Fibroblast of the aortic adventitia (primary cell): ENCODE measurements at places on chromosomes 3 and 15.

DNA sequence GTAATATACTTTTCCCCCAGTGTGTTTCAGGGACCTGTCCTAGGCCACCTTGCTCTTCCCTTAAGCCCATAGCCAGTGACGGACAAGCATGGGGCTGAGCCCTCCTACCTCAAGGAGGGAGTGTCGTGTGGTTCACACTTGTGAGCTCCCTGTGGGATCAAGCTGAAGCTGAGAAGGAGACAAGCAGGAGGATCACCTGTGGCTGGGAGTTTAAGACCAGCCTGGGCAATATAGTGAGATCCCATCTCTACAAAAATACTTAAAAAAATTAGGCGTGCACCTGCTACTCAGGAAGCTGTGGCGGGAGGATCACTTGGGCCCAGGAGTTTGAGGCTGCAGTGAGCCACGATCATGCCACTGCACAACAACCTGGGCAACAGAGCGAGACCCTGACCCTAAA lies 76.7 kb upstream of the RPL35A start:
- no peak for DNase-seq

- DNase-seq, result peak; percentile 7
Observed at GRCh38 chr3:111173328-111173900, 101.8 kb downstream of the NECTIN3 start.

GRCh38 chr3:8560366-8561007 lies 58.9 kb downstream of the LMCD1 start:
- peak; percentile 98 for DNase-seq

GRCh38 chr15:90044916-90045371 lies 43.8 kb downstream of the ZNF710 start:
- no peak for DNase-seq

DNA sequence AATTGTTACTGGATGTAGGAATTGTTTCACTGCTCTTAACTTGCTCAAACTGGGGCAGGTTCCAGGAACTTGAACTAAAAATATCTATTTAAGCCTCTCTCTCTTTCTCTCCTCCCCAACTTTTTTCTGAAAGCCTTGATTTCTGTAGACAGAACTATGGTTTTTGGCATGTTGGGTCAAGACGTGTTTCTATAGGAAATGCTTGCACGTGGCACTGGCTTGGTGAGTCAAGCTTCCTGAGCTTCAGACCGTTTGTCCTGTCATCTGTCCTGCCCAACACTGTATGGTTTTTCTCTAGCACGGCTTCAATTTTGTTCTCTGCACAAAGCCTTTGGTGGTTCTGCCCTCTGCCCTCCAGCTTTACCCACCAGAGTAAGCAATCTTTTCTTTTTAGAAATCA lies 13.5 kb downstream of the EAF1 start:
- peak; percentile 85 for DNase-seq

- DNase-seq, result peak; percentile 99
Observed at GRCh38 chr3:198071602-198072287, 111.7 kb downstream of the LMLN start.

GRCh38 chr15:51302480-51302879 lies 35.9 kb downstream of the CYP19A1 start:
- DNase-seq, result no peak

GRCh38 chr3:17039594-17039993 lies 154.8 kb downstream of the PLCL2 start:
- DNase-seq, result peak; percentile 96

DNA sequence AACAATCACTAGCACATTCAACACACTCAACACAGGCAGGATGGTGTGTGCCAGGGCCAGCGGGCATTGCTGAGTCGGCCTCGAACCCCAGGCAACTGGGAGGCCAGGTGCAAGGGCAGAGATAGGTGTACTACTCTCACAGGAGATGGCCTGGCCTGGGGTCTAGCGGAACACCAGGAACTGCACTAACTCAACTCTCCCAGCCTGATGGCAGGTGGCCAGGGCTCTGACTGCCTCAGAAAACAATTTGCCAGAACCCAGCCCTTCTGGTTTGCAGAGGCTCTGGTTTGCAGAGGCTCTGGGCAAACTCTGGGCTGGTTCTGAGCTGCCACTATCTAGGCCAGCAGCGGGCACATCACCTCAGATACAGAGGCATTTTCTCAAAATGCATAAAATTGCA lies 229.2 kb upstream of the CHRNA7 start:
- no peak for DNase-seq

- no peak for DNase-seq
Observed at GRCh38 chr15:52532427-52532826, 3.7 kb upstream of the MYO5A start.

DNA sequence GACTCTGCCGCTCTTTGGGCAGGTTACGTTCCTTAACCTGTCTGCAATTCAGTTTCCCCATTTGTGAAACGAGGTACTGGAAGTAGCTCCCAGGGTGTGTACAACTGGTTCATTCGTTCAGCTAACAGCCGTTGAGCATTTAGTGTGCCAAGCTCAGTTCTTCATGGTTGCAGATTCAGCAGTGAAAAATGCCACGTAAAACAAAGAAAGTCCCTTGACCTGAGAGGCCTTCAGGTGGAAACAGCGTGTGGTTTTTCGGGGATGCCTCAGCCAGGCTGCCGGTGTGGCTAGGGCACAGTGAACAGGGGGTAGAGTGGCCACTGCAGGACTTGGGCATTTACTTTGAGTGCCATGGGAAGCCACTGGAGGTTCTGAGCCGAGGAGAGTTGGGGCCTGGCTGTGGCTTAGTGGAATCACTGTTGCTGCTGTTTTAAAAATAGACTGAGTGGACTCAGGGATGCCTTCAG lies 4.7 kb downstream of the SYNM start:
- no peak for DNase-seq

DNA sequence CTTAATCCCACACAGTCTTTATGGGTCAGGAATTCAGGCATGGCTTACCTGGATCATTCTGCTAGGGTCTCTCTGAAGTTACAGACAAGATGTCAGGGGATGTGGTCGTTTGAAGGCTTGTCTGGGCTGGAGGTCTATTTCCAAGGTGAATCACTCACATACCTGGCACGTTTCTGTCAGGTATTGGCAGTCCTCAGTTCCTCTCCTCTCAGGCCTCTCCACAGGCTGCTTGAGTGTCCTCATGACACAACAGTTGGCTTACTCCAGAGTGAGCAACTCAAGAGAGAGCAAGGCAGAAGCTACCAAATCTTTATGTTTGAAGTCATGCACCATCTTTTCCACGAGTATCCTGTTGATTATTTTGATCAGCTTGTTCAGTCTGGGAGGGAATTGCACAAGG lies 43.9 kb upstream of the PARP14 start:
- DNase-seq, result no peak

- no peak for DNase-seq
Observed at GRCh38 chr3:8653800-8654408, 9.3 kb upstream of the SSUH2 start.

- DNase-seq, result peak; percentile 52
Observed at GRCh38 chr3:141000027-141000663, 51.0 kb upstream of the SPSB4 start.

DNA sequence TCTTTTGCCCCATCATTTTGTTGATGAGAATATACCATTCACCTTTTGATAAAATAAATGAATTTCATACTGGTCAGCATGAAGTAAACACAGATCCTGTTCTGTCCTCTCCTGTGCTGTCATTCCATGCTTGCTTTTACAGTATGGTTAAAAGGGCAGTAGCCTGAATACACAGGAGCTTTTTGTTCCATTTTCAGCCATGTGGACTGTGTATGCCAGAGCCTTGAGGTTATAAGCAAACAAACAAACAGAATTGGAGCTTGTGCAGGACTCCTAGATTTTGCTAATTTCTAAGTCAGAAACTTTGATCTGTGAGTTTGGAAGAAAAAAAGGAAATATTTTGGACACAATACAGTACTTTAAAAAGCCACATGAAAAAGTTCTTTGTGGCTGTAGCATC lies 91.9 kb downstream of the LRRC28 start:
- no peak for DNase-seq

DNA sequence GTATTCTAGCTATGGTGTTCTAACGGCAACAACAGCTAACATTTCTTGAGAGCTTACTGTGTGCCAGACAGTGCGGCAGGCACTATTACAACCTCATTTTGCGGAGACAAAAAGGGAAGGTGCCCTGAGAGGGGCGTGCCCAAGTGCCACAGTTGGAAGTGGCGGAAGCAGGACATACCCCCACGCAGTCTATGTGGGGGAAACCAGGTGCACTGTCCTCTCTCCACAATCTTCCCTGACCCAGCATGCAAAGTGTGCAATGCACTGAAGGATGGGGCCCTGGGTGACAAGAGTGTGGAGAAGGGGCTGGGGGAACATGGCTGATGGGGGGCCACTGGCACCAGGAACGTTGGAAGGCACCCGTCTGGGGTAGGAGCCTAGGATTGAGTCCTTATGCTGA lies 8.6 kb downstream of the ANP32A start:
- no peak for DNase-seq

DNA sequence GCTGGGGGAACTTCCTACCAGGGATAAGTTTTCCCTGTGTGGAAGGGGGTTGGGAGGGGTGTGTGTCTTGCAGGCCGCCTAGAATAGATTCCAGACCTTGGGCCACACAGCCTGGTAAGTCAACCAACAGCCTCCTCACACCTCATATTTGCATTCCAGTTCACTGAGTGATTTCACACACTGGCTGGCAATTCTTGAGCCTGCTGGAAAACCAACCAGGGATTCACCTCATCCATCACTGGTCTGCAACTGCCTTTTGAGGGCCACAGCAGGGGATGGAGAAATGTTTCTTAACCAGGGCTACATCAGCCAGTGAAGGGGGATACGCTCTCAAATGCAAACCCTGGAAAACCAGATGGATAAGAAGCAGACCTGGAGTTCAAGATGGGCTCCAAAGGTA lies 2.0 kb downstream of the FSTL1 start:
- DNase-seq, result peak; percentile 87

GRCh38 chr3:123281406-123281805 lies 79.7 kb downstream of the SEC22A start:
- DNase-seq, result no peak

- no peak for DNase-seq
Observed at GRCh38 chr3:172303941-172304558, 144.2 kb downstream of the GHSR start.

GRCh38 chr3:86782286-86782685 lies 208.7 kb downstream of the VGLL3 start:
- DNase-seq, result peak; percentile 86

DNA sequence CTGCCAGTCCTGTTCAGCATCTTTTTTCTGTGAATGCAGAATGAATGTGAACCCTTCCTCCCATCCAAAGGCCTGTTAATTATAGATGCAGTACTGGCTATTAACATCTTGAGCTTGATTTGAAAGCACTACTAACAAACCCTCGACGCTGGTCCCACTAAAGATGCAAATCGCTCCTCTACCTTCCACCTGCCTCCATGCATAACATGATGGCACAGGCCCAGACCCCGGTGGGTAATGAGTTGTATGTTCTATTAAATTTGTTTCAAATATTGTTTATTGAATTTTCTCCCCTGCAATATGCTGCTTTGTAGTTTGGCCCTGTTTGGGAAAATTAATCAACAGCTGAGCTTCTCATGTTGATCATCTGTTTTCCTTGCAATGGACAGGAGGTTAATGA lies 69.3 kb downstream of the RAB11A start:
- no peak for DNase-seq

DNA sequence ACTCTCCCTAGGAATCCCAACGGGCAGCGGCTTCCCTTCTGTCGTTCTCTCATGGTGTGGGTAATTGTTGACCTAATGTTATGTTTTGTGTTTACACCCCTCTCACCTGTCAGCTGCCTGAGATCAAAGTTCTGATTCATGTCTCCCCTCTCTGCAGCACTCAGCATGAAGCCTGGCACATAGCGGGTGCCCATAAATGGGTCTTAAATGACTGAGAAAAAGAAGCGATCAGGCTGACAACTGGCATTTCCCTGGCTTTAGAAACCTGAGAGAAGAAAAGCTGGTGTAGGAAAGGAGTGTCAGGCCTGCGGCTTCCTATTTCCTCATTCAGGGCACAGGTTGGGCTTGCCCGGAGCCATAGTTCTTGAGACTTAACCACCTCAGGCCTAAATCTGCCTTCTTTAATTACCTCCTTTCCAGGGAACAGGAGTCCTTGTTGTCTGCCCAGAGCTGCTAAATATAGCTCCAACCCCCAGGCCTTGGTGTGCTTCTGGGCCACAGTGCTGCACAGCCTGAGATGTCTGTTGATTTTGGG lies 31.8 kb downstream of the LPP start:
- no peak for DNase-seq

DNA sequence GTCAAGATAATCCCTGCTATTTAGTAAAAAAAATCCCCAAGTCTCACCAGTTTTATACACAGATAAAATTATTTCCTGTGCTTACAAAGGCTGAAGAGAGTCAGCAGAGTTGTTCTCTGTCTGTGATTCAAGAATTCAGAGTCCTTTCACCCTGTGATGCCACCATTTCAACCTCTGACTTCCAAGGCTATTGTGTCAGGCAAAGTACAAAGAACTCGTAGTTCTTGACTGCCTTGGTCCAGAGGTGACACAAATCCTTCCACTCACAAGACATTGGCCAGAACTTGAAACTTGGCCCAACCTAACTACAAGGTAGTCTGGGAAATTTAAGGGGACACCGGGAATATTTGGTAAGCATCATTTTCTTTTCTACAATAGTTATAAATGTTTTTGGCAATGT lies 34.9 kb upstream of the CMC1 start:
- DNase-seq, result no peak

- DNase-seq, result no peak
Observed at GRCh38 chr3:42072831-42073301, 18.3 kb upstream of the TRAK1 start.

GRCh38 chr3:133996251-133996661 lies 33.5 kb downstream of the SLCO2A1 start:
- DNase-seq, result no peak

GRCh38 chr15:27324886-27325615 lies 354.1 kb downstream of the GABRG3 start:
- no peak for DNase-seq

DNA sequence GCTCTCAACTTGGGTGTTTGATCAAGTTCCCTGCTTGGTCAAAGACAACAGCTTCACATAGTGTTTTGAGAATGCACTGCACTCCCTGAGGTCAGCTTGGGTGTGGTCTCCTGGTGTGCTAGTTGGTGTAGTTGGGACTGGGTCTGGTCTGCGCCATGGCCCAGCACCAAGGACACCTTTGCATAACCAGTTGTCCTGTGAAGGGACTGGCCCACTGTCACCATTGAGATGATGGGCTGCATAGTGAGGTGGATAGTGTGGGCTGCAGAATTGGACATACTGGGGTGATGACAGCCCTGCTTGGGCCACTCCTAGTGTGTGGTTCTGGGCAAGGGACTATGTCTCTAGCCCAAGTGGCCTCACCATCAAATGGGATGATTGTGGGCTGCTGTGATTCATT lies 9.5 kb downstream of the RPSA start:
- no peak for DNase-seq

GRCh38 chr15:86743283-86743903 lies 663.7 kb downstream of the AGBL1 start:
- DNase-seq, result no peak

- DNase-seq, result peak; percentile 39
Observed at GRCh38 chr15:70475921-70476320, 287.4 kb downstream of the UACA start.

GRCh38 chr3:48297111-48297810 lies 36.2 kb downstream of the SPINK8 start:
- no peak for DNase-seq

DNA sequence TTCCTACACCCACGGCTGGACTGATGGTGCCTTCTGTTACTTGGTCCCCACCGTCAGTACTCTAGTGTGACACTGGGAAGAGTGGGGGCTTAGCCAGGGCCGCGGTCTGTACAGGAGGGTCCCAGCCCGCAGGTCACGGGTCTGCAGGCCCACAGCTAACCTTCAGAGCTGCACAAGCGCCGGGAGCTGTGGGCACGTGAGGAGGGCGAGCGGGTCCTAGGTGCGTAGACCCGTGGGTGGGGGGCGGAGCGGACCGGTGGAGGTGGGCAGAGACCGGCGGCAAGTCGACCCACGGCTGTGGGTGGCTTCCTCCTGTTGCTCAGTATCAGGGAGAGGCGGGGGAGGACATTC lies 1.2 kb downstream of the TNFAIP8L3 start:
- DNase-seq, result no peak
